M059J (cell line): ENCODE measurements at places on chromosomes 5 and 9. TPM values are rescaled to one million over a fixed set of nuclear protein-coding genes. Genes with fewer than 3 reads are reported as not detected.

The ANKRD34B gene
- not detected in 2 replicates for total RNA-seq

The COL27A1 gene
- total RNA-seq: 0.44 and 2.0 TPM in 2 replicates

The BHMT2 gene
- total RNA-seq: not detected in 2 replicates

The SAXO1 gene
- total RNA-seq: 0.10 TPM in 1 of 2 replicates, not detected in the other

The CDKN2B-AS1 gene
- total RNA-seq: 9.2 and 14.5 TPM in 2 replicates

The CNTNAP3 gene
- 0.05 and 0.42 TPM in 2 replicates for total RNA-seq

The HSPA5 gene
- total RNA-seq: 93.9 and 156 TPM in 2 replicates

The NOTCH1 gene
- 6.4 and 12.1 TPM in 2 replicates for total RNA-seq

The THBS4 gene
- 0.22 and 0.79 TPM in 2 replicates for total RNA-seq

The SPINK4 gene
- not detected in 2 replicates for total RNA-seq

The ZNF346 gene
- total RNA-seq: 21.3 and 22.8 TPM in 2 replicates

The NUTM2G gene
- total RNA-seq: not detected in 2 replicates

The ZBED3 gene
- 0.64 and 0.99 TPM in 2 replicates for total RNA-seq

The FRMD3 gene
- 5.0 and 5.8 TPM in 2 replicates for total RNA-seq

The DMRTA1 gene
- total RNA-seq: 2.4 and 3.1 TPM in 2 replicates

The WNK2 gene
- 0.02 TPM in 1 of 2 replicates, not detected in the other for total RNA-seq

The C9orf57 gene
- total RNA-seq: 0.15 TPM in 1 of 2 replicates, not detected in the other

The ZNF462 gene
- total RNA-seq: 6.6 and 17.8 TPM in 2 replicates

The GCNT4 gene
- 0.79 and 1.2 TPM in 2 replicates for total RNA-seq

The ABLIM3 gene
- 36.7 and 40.7 TPM in 2 replicates for total RNA-seq

The IFNA13 gene
- not detected in 2 replicates for total RNA-seq

The CHSY3 gene
- total RNA-seq: 0.02 TPM in 1 of 2 replicates, not detected in the other

The SLC46A2 gene
- not detected in 2 replicates for total RNA-seq

The C5orf47 gene
- not detected in 2 replicates for total RNA-seq

The GGTA1 gene
- total RNA-seq: not detected in 2 replicates

The NIM1K gene
- total RNA-seq: 0.07 and 1.1 TPM in 2 replicates

The GABRP gene
- not detected in 2 replicates for total RNA-seq

The PROB1 gene
- total RNA-seq: 0.15 and 0.81 TPM in 2 replicates

The UNC13B gene
- 16.1 and 18.5 TPM in 2 replicates for total RNA-seq

The SOX30 gene
- 0.12 and 0.22 TPM in 2 replicates for total RNA-seq

The NUTM2F gene
- total RNA-seq: not detected in 2 replicates

The ZNF366 gene
- total RNA-seq: 0.96 and 1.4 TPM in 2 replicates

The DDX4 gene
- total RNA-seq: not detected in 2 replicates

The EQTN gene
- total RNA-seq: not detected in 2 replicates

The TMEM252 gene
- total RNA-seq: not detected in 2 replicates

The SIGMAR1 gene
- 108 and 115 TPM in 2 replicates for total RNA-seq

The TBC1D9B gene
- 43.5 and 62.4 TPM in 2 replicates for total RNA-seq

The COL15A1 gene
- 2.9 and 4.2 TPM in 2 replicates for total RNA-seq

The GPRIN1 gene
- total RNA-seq: 8.4 and 12.4 TPM in 2 replicates

The ADGRD2 gene
- not detected in 2 replicates for total RNA-seq

The PCDHB12 gene
- total RNA-seq: 1.7 and 2.6 TPM in 2 replicates

The BARHL1 gene
- not detected in 2 replicates for total RNA-seq

The SLC2A6 gene
- 12.2 and 14.6 TPM in 2 replicates for total RNA-seq

The SLC34A1 gene
- 0.02 TPM in 1 of 2 replicates, not detected in the other for total RNA-seq

The EXOSC3 gene
- total RNA-seq: 62.8 and 108 TPM in 2 replicates

The IFNE gene
- total RNA-seq: 0.57 TPM in 1 of 2 replicates, not detected in the other

The ADAMTS13 gene
- total RNA-seq: 0.20 TPM in 1 of 2 replicates, not detected in the other

The TMEM8B gene
- 1.9 and 4.2 TPM in 2 replicates for total RNA-seq

The SPATA31E1 gene
- not detected in 2 replicates for total RNA-seq

The LCN9 gene
- total RNA-seq: not detected in 2 replicates

The TRMT10B gene
- total RNA-seq: 1.2 and 3.6 TPM in 2 replicates

The MCTP1 gene
- 0.02 TPM in 1 of 2 replicates, not detected in the other for total RNA-seq

The CCL21 gene
- total RNA-seq: not detected in 2 replicates

The CDH9 gene
- not detected in 2 replicates for total RNA-seq

The FOXD4 gene
- total RNA-seq: 0.05 TPM in 1 of 2 replicates, not detected in the other
